ENCODE measurements at places on chromosomes 5 and 9. TPM values are rescaled to one million over a fixed set of nuclear protein-coding genes. Genes with fewer than 3 reads are reported as not detected.

Gene SPARC
- 220 TPM for total RNA-seq

Gene PCDHGA11
- total RNA-seq, result 5.0 TPM

Gene LNPEP
- 71.2 TPM for total RNA-seq

DNA sequence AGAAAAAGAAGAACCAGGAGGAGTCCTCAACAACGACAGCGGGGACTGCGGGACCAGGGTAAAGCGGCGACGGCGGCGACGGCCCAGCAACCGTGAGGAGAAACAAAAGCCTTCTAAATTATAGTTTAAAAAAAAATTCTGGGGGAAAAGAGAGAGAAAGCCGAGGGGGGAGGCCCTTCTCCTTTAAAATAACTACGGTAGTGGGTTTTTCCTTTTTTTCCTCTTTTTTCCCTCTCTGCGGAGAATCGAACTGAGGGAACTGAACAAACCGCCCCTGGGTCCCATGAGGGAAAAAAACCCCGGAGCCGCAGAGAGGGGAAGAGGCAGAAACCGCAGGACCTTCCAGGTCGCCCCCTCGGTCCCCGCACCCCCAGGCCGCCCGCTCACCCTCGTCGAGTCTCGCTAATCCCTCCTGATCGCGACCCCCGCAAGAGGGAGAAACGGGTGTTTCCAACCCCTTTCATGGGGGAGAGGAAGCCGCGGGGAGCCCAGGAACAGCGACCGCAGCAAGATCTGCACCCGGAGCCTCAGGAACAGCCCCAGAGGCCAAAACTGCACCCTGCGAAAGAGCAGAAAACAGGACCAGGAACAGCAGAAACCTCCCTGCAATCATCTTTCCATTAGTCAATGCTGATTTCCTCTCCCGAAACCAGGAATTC is 453 bp downstream of the CPEB4 start:
- no peak for DNase-seq

DNA sequence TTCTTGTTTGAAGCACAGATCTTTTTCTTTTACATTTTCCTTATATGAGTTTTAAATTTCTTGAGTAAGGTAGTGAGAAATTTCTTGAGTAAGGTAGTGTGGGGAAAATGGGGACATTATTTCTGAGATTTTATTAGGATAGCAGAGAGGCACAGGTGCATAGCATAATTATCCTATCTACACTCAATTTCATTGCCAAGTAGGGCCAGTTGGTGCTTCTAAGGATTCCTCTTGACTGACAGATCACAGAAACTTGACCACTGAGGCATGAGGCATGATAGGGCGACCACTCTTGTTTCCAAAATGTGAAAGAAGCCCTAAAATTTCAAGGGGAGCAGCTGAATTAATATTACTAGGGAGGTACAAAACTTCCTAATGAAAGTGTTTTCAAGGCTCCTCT is 31.4 kb upstream of the TMC1 start:
- no peak for DNase-seq

Measured in breast epithelium (tissue), 4 donors.